ENCODE measurements at places on chromosomes 5 and 9.

GRCh38 chr5:177523711-177524538 lies 7.2 kb upstream of the DDX41 start:
- DNase-seq: no peak

- DNase-seq: no peak
Measured at GRCh38 chr9:110620726-110621125, 41.2 kb upstream of the SVEP1 start.

DNA sequence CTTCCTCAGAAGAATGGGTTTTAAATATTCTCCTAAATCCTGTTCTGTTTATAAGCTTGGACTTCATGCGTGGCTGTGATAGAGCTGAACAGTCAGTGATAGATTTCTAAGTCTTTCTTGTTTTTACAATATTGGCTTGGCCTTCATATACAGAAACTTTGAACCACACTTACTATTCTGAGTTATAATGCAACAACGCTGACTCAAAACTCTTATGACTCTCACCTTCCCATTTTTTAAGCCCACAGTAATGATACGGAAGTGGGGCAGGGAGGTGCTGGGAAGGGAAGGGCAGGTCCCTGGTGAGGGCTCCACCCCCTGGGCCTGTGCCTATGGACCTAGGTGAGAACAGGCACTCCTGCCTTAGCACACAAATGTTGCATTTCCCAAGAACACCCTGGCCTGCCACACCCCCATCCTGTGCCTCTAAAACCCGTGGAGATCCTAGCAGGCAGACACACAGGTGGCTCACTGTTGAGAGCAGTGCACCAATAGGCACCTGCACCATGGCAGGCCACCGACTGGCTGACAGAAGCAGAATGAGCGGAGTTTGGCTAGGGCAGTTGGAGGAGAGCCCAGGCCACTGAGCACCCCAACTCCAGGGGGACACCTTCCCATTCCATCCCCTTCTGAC lies 376.7 kb downstream of the GABRG2 start:
- DNase-seq: no peak

- no peak for DNase-seq
Measured at GRCh38 chr9:96612105-96612965, 7.3 kb downstream of the CDC14B start.

DNA sequence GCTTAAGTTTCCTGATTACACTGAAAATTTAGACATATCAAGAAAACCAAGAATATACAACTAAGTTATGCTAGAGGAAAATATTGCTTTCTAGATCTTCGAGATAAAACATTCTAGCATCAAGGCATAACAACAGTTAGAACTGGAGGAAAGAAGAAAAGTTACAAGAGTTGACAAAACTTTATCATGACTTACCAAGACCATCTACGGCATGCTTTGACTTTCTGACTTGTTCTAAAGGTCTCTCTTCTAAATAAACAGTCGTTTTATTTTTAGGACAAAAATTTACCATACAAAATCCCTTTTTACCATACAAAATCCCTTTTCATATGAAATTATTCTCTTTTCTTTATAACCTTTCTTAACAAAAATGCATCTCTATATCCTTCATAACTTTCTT lies 1110.1 kb upstream of the CDH10 start:
- DNase-seq: no peak

- no peak for DNase-seq
Measured at GRCh38 chr9:109918339-109919163, 138.6 kb downstream of the PALM2AKAP2 start.

DNA sequence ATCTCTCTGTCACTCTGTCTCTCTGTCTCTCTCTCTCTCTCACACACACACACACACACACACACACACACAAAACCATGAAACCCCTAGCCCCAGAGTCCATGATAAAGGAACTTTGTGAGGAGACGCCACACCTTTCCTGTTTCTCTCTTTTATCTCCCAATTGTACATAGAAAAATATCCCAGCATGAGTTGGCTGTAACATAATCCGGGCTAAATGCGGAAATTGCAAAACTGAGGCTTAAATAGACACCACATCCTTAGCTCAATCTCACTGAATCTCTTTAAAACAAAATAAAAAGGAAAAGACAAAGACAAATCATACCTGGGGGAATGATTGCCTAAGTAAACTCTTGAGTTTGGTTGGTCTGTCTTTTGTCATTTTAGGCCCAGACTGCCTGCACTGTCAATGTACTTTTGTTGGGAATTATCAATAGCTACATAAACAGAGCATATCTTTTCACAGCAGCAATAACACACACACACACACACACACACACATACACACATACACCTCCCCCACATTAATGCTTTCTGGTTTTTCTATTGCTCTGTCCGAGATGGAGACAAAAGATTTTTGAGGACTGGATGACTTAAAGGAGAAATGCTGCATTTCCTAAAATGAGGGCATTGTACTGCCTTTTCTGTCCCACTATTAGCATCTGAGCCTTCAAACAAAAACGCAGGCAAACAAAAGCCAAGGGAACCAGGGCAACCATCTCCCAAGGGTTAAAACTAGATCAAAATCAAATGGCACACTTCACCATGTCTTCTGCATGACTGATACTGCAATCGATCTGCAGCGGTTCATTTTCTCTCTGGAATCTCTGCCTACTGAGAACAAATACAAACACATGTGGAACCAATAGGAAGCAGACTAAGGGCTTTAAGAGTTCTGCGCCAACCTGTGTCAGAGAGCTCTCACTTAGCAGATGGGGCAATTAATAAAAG lies 321.5 kb downstream of the NFIB start:
- no peak for DNase-seq

All from stimulated activated CD4-positive, alpha-beta T cell treated with anti-CD3 and anti-CD28 coated beads, Interleukin-1b, Interleukin-23, amount 100 ng/mL, for 1 hour (primary cell).